ENCODE measurements at places on chromosomes 11 and 22. TPM values are rescaled to one million over a fixed set of nuclear protein-coding genes. Genes with fewer than 3 reads are reported as not detected.

Gene OVOL1
- 0.17 TPM for total RNA-seq

Gene NCF4
- total RNA-seq, result 31.0 TPM

GRCh38 chr22:31995046-31995445 is 48.0 kb upstream of the SLC5A1 start:
- DNase-seq, result no peak

GRCh38 chr11:4713241-4713640 is 8.7 kb downstream of the MMP26 start:
- no peak for DNase-seq

DNA sequence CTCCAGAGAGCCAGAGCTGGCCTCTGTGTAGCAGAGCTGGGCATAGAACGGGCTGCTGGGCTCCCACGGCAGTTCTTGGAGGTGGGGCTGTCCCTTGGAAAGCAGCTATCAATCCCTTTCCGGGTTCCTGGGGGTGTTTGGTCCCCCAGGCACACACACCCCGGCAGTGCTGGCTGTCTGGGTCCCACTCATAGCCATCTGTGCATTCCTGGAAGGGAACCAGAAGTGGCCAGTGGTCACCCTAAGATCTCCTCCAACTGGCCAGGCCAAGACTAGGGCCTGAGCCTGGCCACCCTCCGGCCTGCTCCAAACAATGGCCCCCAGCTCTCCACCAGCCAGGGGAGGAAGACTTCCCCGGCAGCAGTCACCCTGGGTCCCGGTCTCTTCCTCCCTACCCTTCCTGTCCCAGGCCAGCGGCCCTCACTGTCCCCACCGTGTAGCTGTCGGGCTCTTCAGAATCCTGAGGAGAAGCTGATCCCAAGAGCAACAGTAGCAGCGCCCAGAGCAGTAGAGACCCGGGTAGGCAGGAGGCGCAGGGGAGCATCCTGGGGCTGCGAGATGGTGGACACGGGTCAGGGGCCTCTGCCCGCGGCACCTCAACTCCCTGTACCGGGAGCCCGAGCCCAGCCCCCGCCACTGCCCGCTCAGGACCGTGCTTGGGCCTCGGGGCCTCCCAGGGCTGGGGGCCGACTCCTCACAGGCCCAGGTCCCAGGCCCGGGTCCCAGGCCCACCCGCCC is 620 bp downstream of the EFEMP2 start:
- DNase-seq, result no peak

Measured in activated naive CD8-positive, alpha-beta T cell treated with anti-CD3 and anti-CD28 coated beads, Interleukin-2, amount 10 ng/mL, durations not matched to agents 7 days and 5 days (primary cell).